ENCODE measurements at places on chromosomes 12 and 14.

- no peak for DNase-seq
Measured at GRCh38 chr12:105813201-105813600, 325.6 kb downstream of the NUAK1 start.

- no peak for DNase-seq
Measured at GRCh38 chr12:121794534-121795033, 1.1 kb upstream of the RHOF start.

DNA sequence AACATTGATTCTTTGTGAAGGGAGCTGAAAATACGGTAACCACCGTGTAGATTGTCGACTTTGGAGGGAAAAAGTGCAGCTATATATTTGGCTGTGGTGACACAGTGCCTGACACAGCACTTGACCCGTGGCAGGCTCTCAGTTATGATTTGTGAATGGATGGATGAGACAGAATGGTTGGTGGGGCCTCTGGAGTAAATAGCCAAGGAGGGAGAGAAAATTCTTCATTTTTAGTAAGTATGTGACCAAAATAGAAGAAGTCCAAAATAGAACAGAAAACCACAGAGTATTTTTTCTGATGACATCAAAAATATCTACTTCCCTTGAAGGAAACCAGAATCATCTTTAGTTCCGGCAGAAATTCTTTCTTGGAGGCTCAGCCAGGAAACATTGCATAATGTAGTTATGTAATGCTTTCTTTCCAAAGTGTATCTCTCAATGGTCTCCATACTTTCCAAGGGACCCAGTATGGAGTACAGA, 82.0 kb upstream of the WSCD2 start:
- DNase-seq, result no peak

DNA sequence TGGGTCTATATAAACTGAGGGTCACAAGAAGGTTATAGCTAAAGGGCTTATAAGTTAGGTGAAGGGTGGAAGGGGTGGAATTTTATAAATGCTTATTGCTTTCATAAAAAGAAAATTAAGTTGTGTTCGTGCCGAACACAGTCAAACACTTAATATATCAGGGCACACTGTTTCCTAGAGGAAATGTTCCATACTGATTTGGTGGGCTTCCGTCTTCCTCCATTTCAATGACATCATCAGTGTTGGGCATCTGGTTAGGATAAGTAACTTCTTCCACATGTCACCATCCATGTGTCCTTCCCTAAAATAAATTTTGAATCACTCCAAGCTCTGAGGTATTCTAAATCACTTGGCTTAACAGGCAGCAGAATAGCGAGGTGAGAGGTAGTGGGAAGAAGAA, 466.4 kb downstream of the MED13L start:
- no peak for DNase-seq

GRCh38 chr14:105336477-105337287, 22.1 kb downstream of the PACS2 start:
- DNase-seq, result no peak

DNA sequence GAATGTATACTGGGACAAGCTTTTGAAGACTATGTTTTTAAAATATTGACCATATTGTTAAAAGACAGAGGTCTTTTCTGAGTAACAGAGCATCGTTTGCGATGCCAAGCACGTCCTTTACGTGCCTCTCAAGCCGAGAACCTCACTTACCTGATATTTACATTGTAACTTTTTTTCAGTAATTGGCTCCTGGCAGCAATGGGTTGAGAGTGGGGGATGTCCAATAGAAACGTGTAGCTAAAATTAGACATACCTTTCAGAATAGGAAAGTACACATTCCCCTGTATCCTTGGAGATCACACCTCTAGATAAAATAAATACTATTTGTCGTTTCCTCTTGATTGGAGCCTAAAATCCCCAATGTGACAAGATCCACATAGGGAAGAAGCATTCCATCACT, 222.2 kb upstream of the RGS6 start:
- no peak for DNase-seq

GRCh38 chr14:63182968-63183367, 21.3 kb upstream of the RHOJ start:
- no peak for DNase-seq
